ENCODE measurements at places on chromosomes 6 and 20.

- DNase-seq = no peak
These were observed 234.7 kb upstream of the ADGRB3 start for GRCh38 chr6:68400396-68400795.

DNA sequence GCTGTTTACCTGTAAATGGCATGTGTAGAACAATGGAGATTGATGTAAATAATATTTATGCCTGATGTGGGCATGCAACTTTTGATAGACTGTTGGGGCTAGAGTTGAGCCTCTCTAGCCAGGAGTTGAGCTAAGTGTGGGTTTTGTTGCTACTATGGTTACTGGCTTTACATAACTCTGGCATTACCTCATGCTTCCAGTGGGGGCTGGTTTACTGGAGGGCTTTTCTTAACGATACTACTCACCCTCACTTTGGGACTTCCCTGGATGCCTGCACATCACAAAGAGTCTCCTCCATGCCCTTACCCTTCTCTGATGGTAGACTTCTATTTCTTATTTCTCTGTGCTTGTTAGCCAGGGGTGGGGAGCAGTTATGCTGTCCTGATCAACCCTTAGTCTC is 524.6 kb upstream of the CDH4 start:
- no peak for DNase-seq

DNA sequence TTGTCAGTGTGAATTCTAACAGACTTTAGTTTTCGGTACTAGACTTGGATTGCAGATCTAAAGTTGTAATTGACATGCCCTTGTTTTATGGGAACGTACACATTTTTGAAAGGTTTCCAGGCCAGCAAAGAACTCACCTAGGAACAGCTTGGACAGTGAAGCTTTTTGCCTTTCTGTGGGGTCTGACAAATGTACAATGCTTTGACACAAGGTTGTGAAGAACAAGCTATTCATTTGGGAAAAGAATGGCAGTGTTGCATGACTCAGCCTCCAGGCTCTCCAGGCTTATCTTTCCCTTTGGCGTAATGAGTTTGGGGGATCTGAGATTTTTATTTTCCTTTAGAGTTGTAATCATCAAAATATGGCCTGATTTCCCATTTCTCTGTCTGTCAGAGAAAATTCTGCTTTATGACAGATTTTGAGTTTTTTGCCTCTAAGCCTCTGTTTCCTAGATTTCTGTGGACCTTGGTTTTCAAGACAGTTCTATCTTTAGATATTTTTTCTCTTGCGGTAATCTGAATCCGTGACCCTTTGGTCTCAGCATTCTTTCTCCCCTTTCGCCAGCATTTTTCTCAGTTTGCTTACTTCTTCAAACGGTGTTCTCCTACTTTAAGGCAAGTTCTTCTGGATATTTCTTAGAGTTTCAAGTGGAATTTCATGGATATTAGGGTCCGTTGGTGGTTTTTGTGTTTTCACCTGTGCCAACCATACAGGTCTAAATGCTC is 221.0 kb downstream of the ADGB start:
- DNase-seq = no peak

DNA sequence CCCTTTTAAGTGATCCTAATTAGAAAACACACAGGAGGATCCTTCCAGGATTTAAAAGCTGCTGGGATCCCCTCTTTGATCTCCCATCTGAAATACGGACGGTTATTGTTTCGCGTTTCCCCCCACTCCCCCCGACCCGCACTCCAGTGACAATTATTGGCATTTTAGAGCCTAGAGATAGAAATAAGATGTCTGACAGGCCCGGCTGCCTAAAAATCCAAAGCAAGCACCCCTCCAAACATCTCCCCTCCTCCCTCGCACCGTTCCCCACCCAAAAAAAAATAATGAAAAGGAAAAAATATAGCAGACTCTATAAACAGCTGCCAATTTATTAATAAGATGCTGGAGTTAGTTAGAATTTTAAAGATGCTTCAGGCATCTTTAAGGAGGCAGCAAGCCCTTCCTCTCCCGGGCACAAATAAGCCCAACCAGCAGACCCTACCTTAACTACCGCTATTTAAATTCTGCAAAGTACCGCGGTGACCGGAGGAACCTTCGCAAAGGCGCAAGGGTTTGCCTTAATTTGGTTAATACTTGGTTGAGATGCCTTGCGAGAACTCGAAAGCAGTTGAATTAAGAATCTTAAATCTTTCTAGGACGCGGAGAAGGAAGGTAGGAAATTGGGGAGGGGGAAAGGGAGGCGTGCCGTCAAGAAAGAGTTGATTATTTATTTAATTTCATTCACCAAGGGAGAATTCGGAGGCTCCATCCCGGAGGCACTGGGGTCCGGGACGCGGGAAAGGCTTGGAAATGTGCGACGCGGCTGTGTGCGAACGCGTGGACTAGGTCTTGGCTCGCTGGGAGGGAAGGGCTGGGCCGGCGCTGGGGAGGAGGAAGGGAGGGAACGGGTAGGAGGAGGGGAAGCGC is 1.5 kb upstream of the ISM1 start:
- DNase-seq = no peak

- DNase-seq = no peak
These were observed 138.6 kb downstream of the AHI1 start for GRCh38 chr6:135358985-135359384.

DNA sequence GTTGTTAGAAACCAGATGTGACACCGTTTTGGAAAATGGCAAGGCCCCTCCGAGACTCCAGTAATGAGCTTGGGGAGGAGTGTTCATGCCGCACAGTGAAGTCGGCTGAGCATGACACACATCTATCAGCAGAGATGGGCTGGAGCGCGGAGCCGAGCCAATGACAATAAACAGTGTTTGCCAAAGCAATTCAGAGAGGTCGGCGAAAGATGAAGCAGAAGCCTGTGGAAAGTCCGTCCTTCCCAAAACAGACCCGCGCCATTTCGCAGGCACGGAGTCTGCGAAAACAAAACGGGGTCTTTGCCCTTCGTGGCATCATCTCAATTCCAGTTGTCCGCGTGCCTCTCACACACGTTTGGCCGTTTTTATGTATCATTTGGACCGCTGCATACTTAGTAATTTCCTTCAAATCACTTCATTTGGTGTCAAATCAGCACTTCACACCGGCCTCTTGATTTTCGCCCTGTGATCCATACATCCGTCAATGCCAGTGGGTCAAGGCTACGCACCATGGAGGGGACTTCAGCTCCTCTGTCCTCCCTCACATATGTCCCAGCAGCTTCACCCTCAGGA is 71.3 kb downstream of the SULF2 start:
- no peak for DNase-seq

DNA sequence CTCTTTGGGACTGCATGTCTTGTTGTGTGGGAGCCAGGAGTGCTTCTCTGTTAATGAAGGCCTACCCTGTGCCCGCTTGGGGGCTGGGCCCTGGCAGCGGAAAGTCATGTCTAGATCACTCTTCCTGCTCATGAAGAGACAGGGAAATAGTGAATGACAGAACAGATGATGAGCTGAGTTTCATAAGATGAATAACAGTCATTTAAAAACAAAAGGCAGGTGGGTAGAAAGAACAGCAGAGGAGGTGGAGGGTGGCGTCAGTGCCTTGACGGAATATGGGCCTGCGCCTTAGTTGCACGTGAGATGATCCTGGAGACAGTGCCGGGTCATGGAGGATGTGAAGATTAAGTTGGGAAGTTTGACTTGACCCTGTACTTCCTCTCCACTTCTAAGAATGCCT is 85.5 kb downstream of the ARID1B start:
- peak; percentile 11 for DNase-seq

- DNase-seq = no peak
These were observed 9.3 kb upstream of the EEF1A2 start for GRCh38 chr20:63508072-63508768.

DNA sequence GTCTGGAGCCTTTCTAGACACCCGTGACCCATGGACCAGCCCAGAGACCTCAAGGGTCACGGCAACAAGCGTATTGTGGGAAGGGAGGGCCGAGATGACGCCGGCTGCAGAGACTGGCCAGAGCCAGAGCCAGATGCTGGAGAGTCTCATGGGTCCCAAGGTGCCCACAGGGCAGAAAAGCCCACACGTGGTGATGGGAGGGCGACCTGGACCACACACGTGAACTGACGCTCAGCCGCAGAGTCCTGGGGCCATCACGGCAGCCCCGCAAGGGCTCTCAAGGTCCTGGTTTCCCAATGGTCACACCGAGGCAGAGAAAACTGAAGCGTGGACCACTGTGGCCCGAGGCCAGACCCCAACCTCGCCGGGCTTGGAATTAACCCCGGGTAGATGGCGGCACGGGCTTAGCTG is 92.6 kb downstream of the YTHDF1 start:
- DNase-seq = no peak

DNA sequence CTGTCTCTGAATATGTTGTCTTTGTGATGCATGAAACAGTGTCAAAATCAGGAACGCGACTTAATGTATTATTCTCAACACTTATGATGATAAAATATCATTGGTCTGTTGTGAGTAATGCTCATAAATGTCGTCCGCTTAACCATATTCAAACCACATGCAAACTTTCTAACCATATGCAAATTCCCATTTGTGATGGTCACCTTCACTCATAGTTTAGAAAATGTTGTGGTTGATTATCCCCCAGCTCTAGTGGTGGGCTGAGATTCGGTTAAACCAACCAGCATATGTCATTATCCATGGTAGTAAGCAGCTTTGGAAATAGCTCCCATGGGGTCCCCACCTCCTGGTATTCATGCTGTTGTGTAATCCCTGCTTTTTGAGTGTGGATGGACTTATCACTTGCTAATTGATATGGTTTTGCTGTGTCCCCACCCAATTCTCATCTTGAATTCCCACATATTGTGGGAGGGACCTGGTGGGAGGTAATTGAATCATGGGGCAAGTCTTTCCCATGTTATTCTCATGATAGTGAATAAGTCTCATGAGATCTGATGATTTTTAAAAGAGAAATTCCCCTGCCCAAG is 360.0 kb upstream of the TSHZ2 start:
- no peak for DNase-seq

GRCh38 chr6:33595001-33595846 is 15.1 kb upstream of the BAK1 start:
- no peak for DNase-seq

DNA sequence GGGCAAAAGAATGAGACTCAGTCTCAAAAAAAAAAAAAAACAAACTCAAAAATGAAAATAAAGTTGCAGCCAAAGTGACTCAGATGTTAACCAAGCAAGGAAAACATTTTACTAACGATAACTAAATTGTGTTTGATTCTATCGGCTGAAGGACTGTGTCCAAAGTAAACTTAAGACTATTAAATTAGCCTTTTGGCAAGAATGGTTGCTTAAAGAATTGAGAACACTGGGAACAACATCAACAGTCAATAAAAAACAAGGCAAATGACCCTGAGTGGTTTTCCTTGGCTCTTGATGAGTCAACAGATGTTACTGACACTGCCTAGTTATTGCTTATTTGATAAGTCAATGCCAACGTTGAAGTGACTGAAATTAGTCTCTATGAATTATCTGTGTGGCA is 36.7 kb downstream of the POU3F2 start:
- DNase-seq = no peak

GRCh38 chr6:14739827-14740226 is 506.0 kb upstream of the JARID2 start:
- DNase-seq = no peak

DNA sequence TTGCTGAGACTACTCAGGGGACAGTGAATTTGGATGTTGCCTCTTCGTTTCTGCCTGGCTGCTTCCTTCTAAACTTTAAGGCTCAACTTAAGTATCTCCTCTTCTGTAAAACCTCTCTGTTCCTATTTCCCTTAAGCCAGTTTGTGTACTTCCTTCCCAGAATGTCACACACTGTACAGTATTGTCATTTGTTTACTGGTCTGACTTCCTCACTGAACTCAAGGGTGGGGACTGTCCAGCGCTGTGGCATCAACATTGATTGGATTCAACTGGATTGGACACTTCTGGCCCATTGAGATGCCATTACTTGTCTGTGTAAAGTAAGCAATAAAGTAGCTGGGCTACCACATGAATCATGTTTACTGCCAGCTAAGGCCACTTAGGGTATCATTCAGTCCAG is 69.7 kb downstream of the ANKS1A start:
- no peak for DNase-seq

- no peak for DNase-seq
These were observed 60.6 kb downstream of the STK35 start for GRCh38 chr20:2162125-2162822.

- DNase-seq = no peak
These were observed 41.9 kb downstream of the TTI1 start for GRCh38 chr20:37991157-37991866.

DNA sequence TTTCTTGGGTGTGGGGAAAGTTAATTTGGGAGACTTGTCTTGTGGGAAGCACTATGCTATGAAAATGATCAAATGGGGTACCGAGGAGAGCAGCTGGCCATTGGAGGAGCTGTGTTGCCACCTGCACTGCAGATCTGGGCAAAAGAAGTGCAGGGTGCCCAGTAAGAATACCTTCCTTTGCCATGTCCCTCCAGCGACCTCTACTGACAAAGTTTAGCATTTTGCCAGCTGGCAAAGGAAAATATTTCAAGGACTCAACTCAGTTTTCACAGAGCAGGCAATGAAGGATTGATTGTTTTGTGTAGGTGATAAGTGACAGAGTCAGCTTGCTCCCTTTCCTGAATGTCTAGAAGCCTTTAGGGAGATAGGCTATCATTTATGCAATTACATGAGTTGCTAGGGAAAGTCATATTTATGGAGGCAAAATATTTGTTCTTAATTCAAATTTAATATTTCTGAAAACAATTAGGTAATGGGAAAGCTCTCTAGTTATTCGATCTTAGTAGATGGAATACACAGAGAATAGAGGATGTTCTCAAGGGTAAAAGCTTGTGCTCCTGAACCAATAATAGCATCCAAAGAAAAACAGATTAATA is 118.4 kb downstream of the FARS2 start:
- DNase-seq = no peak

GRCh38 chr6:158211273-158212055 is 43.3 kb downstream of the GTF2H5 start:
- no peak for DNase-seq

DNA sequence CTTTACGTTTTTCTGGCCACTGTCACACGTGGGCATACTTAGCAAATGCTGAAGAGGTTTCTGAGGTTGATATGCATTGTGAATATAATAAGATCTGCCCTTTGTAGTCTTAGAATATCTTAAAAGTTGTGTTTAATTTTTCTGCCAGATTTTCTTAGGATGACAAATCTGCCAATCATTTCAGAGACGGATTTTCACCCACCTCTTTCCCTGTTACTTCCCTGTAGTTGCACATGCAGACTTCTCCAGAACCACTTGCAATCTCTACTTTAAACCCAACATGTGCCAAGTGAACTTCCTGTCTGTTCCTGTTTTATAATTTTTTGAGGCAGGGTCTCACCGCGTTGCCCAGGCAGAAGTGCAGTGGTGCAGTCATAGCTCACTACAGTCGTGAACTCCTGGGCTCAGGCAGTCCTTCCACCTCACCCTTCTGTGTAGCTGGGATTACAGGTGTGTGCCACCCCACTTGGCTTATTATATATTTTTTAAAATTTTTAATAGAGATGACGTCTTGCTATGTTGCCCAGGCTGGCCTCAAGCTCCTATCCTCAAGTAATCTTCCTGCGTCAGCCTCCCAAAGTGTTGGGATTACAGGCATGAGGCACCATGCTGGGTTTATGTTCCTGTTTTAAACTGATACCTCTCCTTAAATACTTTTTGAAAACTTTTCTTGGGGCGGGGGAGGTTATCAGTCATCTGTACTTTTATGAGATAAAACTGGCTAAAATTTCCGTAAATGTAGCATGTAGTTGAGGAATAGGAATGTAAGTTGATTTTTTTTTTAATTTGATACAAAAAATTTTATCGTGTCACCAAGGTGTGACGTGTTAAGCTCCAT is 2.7 kb downstream of the IGF2R start:
- no peak for DNase-seq
